GM12864 (cell line): ENCODE measurements at places on chromosomes 5 and 9.

DNA sequence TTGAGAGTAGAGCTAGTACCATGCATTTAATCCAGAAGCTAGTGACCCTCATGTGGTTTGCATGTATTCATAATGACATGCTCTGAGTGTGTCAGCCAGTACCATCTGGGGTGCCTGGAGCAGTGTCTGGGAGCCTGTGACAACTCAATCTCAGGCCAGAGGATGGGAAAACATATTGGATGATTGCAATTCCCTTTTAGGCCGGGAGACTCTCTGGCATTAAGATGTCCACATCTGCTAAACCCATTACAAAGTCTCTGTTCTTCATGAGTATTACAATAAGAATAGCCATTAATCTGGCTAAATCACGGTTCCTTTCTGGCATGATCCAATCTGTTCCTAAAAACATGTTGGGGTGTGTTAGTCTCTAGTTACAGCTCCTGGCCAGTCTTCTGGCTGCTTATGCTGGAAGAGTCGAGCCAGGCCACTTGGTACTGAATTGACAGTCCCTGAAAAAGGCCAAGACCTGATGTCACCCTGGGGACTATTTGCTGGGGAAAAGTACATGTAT, 475.7 kb downstream of the ENC1 start:
- no peak for DNase-seq

DNA sequence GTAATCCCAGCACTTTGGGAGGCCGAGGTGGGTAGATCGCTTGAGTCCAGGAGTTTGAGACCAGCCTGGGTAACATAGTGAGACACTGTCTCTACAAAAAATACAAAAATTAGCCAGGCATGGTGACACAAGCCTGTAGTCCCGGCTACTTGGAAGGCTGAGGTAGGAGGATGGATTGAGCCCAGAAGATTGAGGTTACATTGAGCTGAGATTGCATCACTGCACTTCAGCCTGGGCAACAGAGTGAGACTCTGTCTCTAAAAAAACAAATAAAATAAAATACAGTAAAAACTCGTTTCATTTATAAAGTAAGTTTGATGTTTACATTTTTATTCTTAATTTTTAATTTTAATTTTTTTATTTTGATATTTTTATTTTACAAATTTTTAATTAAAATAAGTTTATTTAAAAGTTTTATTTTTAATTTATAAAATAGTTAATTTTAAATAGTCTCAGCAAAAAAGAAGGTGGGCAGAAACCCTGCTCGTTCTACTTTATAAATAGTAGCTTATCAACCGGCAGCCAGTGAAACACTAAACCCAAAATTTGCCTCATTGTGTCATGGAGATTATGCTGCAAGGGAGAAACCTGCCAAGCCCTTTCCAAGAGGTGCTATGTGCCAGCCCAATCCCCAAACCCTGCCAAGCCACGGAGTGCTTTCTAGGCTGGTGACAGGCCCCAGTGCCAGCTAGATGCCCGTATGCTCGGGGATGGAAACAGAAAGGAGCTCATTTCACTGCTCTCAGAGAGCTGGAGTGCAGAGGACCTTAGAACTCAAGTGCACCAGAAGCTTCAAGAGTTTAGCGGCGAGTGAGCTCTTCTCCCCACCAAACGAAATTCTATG, 38.9 kb downstream of the SERINC5 start:
- DNase-seq = no peak

DNA sequence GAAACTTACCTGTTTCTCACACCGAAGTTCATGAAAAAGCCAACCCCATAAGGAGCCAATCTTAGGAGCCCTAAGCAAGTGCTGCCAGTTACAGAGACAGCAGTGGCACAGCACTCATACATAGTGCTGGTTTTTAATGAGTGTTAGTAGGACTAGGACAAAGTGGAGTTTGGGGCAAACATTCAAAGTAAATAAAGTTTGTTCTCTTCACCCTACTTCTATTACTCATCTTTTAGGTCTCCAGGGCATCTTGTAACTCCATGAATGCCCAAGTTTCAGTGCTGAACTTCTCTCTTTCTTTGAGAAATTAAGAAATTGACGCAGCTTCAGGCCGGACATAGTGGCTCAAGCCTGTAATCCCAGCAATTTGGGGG, 584.7 kb downstream of the EBF1 start:
- no peak for DNase-seq

GRCh38 chr5:172943906-172944305, 15.3 kb upstream of the RPL26L1 start:
- no peak for DNase-seq

GRCh38 chr9:4855841-4856240, 63.1 kb downstream of the RCL1 start:
- DNase-seq = no peak

DNA sequence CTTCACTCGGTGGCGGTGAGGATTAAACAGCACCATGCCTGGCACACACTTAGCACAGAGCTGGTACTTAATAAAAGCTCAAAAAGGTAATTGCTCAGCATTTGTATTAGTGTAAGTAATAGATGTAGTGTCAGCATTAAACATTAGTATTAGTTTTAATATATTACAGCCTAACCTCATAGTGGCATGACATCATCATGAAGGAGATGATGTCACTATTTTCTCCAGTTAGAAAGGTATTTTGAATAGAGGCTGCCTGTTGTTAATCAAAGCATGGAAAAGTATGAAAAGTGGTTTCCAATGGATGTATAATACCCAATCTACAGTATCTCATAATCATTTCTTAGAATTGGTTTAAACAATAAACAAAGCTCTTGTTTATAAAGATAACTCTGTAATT, 49.0 kb upstream of the FSTL4 start:
- no peak for DNase-seq

DNA sequence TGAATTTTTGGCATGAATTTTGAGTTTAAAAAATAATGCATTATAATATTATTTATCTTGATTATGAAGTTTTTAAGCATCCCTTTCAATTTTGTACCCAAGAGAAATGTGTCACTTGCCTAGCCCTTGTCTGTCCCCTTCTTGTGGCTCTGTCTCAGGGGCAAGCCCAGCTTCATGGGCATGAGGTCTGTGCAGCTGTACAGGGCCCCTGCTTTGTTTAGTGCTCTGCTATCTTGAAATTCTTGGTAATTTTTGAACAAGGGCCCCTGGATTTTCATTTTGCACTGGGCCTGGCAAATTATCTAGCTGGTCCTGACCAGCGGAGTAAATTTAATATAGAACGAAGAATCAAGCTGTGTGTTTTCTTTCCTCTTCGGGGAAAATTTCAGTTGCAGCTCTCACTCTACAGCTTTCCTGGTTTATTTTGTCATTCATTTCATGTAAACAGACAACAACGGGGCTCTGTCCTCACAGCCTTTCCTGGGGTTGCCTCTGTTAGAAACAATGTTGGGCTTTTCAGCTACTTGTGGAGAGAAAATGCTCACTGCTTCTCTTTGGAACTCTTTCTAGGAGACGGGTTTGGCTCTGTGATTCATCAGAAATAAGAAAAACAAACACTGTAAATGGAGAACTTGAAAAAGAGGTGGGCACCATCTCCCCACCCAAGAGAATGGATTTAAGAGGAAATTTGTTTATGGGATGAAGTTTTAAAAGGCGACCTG, 41.1 kb downstream of the LIX1 start:
- no peak for DNase-seq

GRCh38 chr5:45288746-45289145, 407.4 kb downstream of the HCN1 start:
- DNase-seq = no peak

DNA sequence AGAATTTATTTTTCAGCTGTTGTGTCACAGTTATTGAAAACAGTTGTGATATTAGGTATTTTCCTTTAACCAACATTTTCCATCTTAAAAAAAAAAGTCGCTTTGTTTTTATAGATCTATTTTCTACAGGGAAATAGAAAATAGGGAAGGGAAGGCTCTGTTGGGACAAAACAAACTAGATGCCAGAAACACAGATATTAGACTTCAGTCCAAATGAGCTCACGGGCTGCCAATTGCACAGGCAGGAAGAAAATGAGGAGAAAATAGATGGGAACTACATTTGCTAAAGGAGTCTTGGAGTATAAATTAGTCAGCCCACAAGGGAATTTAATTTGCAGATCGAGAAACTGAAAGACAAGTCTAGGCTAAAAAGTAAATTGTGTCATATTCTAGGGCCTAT, 21.4 kb upstream of the ISOC1 start:
- no peak for DNase-seq

- no peak for DNase-seq
Measured at GRCh38 chr5:157193699-157194424, 13.2 kb downstream of the ITK start.

- DNase-seq = no peak
Measured at GRCh38 chr5:61460471-61460870, 128.4 kb downstream of the ZSWIM6 start.

DNA sequence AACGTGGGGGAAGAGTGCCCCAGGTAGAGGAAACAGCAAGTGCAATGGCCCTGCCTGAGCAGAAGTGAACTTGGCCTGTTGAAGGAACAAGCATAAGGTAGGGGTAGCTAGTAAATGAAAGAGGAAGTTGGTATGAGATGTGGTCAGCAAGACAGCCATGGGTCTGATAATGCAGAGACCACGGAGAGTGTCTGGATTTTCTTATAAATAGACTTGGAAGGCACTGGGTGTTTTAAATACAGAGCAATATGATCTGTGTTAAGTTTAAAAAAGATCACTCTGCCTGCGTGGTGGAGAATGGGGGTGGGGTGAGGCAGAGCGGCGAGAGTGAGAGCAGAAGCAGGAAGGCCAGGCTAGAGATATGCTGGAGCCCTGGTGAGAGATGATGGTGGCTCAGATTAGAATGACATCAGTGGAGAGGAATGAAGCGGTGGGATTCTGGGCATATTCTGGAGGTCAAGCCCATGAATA, 4.2 kb downstream of the ADAM19 start:
- peak; percentile 89 for DNase-seq

DNA sequence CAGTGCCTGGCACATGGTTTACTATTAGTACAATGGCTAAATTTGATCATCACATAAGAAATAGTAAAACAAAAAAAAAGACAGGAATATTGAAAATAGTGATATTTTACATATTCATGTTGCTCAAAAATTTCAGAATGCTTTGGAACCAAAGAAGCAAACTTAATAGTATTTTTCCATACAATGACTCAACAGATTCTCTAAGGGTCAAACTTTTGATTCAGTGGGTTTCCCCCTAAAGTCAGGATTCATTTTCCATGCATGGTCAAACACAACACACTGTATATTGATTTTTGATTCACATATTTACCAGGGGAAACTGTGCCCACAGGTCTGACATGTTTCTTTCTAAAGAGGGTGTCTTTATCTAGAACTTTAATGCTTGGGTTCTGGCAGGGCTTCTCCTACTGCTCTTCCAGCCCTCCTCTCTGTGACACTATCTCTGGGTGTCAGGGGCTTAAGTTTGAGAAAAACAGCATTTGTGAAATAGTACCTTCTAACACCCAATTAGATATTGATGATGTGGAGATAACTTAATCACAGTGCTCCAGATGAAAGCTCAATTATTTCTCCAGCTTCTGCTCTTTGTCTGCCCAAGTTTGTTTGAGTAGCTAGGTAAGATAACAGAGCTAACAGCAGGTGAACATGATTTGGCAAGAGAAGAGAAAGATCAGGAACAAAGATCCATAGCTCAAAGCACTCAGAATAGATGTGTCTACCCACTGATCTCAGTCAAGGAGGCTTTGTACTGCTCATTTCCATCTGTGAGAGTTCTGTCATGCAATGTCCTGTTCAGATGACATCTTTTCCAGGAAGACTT, 35.5 kb upstream of the ELL2 start:
- DNase-seq = no peak
